ENCODE measurements at places on chromosomes 12 and 14.
A peak's percentile ranks its signal among the peaks of the same experiment; 100 is the strongest.

DNA sequence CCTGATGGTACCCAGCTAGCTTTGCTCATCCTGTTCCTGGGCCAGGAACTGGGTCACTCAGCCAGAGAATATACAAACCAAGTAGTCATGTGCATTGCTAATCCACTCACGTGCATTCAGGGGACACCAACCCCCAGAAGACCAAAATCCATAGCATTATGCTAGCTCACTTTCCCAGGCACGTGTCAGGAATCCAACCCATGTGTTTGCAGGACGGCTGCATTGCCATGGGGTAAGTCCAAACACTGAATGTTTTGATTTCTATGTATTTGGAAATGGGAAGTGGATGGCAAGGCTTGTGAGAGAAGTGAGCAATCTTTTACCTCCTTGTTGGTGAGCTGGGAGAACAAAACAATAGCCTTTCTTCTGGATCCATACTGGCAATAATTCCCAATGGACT, 87.1 kb upstream of the FOXN3 start:
- no peak for DNase-seq

- DNase-seq, result no peak
Observed at GRCh38 chr12:122079532-122080081, 1.1 kb downstream of the MLXIP start.

DNA sequence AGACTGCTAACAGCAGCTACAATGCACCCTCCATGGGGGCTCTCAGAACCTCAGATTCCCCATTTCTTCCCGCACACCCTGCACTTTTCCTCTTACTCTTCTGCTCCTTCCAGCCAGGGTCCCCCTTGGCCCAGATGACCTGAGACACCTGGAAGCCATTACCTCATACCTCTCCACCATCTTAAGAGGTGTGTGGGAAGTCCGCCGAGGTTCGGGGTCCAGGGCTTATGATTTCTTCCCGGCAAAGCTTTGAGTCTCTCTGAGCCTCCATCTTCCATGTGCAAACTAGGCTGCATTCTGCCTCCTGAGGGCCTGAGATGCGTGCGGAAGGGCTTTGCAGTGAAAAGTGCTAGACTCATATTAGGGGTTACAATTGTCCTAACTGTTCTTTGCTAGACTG, 5.3 kb downstream of the GSC start:
- DNase-seq, result no peak

DNA sequence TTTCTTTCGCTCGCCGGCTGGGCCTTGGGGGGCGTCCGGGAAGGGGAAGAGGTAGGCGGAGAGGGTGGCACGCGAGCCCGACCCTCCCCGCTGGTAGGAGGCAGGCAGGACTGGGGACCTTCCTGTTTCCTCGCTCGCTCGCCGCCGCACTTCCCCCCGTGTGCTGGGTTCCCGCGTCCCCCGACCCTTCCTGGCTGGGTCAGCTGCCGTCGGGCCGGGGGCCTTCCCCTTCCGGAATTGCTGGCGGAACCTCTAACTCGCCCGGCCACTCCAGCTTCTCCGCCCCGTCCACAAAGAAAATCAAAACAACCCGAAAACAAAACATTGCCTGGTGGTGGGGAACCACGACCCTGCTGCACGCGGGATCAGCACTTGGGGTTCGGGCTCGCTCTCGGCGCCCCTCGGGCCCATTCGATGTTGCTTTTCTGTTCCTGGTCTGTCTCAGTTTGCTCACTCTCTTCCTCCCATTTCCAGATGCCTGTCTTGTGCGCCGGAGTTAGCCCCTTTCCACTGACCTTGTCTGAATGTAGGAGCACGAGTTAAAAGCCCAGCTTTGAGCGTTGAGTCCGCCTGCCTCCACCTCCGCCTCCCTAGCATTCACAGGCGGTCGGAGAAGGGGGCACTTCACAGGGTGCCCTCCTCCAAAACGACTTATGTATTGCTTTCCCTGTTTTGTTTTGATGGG, 581 bp downstream of the PAPOLA start:
- DNase-seq, result peak; percentile 5

GRCh38 chr14:103132381-103133209, 9.3 kb downstream of the TNFAIP2 start:
- DNase-seq, result no peak

GRCh38 chr12:105854071-105854470, 284.7 kb downstream of the NUAK1 start:
- no peak for DNase-seq

GRCh38 chr12:9992296-9992695, 6.6 kb downstream of the CLEC1B start:
- no peak for DNase-seq

DNA sequence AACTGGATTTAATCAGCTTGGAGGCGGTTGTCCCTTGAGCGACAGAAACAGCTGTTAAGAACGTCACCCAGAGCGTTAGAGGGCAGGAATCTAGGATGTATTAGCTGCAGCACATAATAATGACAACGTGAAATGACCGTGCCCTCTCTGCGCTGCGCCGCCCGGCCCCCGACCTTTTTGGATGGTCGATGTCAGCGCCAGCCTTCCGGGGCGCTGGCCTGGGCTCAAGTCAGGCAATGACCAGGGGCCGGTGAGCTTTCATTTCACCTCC, 427 bp upstream of the TMEM120B start:
- DNase-seq, result no peak

- DNase-seq, result no peak
Observed at GRCh38 chr12:49585477-49586459, 17.8 kb upstream of the MCRS1 start.

DNA sequence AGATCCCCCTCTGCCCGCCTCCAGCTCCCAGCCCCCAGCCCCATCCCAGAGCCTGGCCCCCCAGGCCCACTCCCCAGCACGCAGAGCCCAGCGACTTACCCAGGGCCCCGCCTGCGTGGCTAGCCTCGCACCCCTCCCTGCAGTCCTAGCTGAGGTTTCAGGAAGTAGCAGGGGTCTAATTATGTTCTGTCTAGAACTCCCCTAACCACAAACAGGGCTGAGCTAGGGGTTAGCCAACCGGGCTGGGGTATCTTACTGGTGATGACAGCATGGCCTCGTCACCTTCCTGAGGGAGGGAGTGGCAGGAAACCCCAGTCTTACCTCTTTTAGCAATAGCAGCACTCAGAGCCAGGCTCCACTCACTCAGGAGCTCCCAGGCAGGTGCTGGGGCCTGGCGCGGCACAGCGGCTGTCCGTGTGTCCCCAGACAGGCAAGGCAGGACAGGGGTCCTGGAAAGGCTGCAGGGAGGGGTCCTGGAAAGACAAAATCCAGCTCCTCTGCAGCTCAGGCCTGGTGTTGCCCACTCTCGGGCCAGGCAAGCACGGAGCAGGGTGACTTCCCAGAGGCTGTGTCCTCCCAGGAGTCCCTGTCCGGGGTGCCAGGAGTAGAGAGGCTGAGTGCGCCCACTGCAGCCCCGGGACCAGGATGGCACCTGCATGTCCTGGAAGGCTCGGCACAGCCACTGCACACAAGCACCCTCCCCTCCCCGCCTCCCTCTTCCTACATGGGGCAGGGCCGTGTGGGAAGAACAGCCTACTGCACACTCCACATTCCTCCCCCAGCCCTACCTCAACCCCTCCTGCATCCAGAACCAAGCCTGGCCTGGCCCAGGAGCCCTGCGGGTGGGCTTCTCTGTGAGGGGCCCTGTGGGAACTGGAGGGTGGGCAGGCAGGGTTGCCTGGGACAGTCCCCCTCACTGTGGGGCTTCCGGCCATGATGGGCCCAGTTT, at the start of gene GPR132:
Gene GPR132 (minus strand): TSS at position 151 of the 949 bp plus-strand sequence. CDS start 10,010 bp downstream, outside the sequence.
- peak; percentile 79 for DNase-seq

- no peak for DNase-seq
Observed at GRCh38 chr12:1726753-1727152, 35.9 kb downstream of the ADIPOR2 start.

GRCh38 chr14:50928002-50928635, 16.2 kb downstream of the PYGL start:
- DNase-seq, result no peak

- DNase-seq, result no peak
Observed at GRCh38 chr14:52351233-52352060, 37.3 kb downstream of the PTGER2 start.

GRCh38 chr12:11941606-11942337, 129.0 kb upstream of the BCL2L14 start:
- DNase-seq, result no peak

GRCh38 chr12:10243818-10244520, 31.3 kb downstream of the GABARAPL1 start:
- DNase-seq, result peak; percentile 10

DNA sequence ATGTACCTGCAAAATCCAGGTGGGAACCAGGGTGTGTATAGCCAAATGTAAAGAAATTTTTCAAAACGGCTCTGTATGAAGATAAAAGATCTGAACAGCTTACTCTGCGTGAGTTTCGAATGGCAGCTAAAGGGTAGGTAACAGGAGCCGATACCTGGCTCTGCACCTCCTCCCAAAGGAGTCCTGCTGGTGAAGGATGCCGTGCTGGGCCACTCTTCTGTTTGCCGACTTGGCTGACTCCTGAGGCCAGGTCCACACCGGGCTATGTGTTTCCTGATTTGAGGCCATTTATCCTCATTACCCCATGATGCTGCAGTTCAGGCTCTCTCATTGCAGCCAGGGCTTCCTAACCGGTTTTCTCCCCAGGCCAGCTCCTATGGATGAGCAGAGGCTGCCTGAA, 244.6 kb downstream of the SLC41A2 start:
- no peak for DNase-seq

DNA sequence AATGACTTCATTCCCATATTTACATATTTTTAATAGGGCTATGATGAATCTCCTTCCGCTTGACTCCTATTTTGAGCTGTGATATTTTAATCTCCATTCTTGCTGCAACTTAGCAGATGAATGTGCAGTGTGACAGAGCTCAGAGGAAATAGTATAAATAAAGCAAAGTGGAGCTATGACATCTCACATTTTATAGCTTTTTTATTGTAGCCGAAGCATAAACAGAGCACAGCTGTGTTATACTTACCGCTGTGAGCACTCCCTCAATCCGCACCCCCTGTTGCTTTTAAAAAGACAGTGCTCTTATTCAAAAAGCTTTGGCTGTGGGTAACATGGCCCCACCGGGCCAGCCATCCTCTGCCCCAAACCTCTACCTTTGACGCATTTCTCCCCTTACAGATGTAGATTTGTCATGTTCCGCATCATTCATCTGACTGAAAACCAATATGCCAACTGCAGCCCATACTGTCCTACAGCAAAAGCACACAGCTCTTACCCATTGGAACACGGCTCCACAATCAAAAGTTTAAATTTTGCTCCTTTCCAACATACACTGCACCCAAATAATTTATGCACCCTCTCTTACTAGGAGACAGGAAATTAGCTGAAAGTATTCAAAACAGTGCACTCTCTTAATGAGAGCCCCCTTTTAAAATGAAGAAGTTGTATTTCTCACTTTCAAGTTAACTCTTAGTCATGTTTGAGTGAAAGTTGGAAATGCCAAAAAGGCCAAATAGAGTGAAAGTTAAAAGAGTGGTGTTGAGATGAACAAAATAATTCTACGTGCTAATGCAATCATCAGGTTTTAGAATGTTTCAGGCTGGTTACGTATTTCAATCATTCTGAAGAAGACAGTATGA, 429.3 kb upstream of the SOX5 start:
- no peak for DNase-seq

- DNase-seq, result no peak
Observed at GRCh38 chr12:119283310-119283709, 51.2 kb upstream of the CCDC60 start.

DNA sequence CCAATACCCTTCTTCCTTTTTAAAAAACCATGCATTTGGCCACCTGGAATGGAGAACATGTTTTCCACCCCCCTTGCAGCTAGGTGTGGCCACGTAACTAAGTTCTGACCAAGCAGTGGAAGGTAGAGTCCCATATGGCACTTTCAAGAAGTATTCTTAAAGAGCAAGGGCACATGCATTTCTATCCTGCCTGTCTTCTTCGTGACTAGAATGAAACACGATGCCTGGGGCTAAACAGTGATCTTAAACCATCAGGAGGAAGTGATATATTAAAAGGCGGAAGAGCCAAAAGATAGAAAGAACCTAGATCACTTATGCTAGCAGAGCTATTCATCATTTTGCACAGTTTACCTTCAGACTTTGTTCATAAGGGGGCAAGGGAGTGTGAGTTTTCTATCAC, 16.0 kb upstream of the DDX11 start:
- DNase-seq, result no peak

DNA sequence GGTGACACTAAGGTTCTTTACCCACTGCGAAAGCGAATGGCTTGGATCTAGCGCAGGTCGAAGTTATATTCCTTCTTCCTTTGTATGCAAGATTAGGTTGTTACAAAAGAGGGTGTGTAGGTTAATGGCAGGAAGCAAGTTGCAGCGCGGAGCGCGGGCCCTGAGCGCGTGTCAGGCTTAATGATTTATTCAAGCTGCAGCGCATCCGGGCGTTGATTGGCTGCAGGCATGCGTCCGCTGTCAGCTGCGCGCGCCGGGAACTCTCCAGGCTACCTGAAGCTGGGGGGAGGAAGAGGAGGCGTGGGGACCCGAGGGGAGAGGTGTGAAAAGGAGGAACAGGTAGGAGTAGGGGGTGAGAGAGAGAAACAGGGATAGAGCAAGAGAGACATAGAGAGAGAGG, 7.4 kb downstream of the ASCL1 start:
- DNase-seq, result no peak

GRCh38 chr12:90028635-90029051, 320.0 kb upstream of the ATP2B1 start:
- DNase-seq, result no peak
